ENCODE measurements at places on chromosomes 3 and 15.

DNA sequence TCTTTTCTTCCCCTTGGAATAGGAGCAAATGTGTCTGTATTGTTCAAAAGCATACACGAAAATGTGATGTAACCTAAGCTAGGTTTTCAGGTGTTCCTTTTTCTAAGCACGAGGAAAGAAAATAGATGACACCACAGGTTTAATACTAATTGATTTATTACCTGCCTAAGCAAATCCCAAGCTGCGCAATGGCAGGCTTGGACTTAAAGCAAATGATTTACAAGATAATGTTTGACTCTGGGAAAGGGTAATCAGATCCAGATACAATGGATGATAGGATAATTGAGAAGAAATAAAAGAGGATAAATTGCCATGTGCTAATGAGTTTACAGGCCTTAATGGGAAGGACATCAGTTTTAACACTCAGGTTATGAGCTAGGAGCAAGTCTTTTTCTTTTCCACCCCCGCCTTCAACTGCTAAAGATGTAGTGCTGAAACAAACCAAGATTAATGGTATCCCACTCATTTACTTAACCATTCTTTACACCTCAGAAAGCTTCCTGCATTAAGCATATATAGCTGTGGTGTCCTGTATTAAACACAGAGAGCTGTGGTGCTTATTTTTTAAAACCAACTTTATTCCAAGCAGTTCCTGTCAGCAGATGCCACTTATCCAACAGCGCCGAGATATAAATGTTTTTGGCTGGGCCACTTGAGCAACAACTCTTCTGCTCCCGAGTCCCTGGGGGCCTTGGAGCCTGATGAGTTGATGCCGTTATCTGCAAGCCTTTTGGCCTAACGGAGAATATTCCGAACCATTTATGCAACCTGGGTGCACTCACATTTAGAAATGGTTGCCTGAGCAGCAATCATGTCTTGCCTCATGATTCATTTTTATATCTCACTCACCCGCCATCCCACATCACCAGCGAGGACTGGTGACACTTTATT is 205.5 kb downstream of the MECOM start:
- DNase-seq = no peak

GRCh38 chr15:81869161-81869954 is 176.5 kb downstream of the MEX3B start:
- DNase-seq = no peak

- DNase-seq = no peak
Observed at GRCh38 chr3:123390865-123391600, 57.9 kb downstream of the ADCY5 start.

- no peak for DNase-seq
Observed at GRCh38 chr3:109057056-109057455, 60.9 kb downstream of the MORC1 start.

- DNase-seq = no peak
Observed at GRCh38 chr15:48307586-48307985, 23.6 kb upstream of the DUT start.

DNA sequence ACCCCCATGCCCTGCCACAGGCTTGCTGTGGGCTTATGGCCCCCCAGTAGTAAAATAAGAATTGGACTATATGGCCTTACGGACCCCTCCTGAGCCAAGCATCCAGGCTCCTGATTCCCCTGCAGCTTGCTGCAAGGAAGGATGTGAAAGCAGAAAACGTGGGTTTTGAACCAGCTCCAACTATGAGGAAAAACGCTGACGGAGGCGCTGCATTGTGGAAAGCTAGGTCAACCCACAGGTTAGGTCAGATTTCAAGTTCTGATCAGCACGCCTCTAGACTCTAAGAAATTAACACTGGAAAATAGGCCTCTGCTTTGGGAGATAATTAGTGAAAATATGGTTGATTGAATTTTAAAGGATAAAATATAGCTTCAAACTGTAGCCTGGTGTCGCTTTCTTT is 195.4 kb upstream of the HES1 start:
- DNase-seq = no peak

DNA sequence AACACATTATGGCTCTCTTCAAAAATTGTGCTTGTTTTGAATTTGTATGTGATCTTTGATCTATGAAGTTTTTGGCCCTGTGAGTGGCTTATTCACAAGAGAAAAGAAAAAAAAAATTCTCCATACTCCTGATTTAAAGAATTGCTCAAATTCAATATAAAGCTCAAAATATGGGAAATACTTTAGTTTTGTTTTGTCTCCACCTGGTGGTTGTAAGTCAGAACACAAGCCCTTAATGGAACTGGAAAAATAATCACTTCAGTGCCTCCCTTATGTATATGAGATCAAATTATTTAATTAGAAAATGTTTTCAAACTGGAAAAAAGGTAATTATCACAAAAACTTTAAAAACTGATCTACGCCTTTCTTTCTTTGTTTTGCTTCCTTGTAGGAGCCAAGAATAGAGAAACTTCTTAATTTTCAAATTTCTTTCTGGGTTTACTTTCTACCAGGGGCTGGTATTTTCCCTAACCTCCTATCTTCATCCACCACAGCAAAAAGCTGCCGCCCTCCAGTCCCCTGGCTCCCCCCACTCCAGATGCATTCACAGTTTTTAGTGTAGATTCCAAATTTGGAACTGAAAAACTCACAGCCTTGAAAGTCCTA is 50.6 kb downstream of the SERP1 start:
- DNase-seq = peak; percentile 79

All from fibroblast of the aortic adventitia (primary cell).